LoVo (cell line): ENCODE measurements at places on chromosomes 4 and X.

GRCh38 chr4:114323841-114324240 is 274.8 kb upstream of the UGT8 start:
- no peak for DNase-seq

- no peak for DNase-seq
Measured at GRCh38 chr4:86959588-86960500, 25.0 kb downstream of the AFF1 start.

DNA sequence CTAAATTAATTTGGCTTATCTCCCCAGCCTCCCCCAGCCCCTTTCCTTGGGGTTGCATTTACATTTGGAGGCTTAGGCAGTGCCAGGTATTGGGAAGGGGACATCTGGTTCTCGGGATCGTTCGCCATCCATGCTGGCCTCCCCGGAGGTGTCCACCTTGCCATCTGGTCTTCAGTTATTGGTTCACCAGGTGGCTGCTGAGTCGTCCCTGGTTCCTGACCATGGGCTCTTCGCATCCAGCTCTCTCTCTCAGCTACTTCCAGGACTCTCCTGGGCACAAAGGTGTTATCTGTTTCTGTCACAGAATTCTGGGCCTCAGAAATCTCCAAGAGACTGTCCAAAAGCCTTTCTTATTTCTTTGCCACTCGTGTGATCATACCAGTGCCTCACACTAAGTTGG is 75.4 kb upstream of the SCOC start:
- no peak for DNase-seq

GRCh38 chr4:64774626-64775025 is 365.4 kb upstream of the TECRL start:
- DNase-seq, result no peak
